Activated CD8-positive, alpha-beta memory T cell treated with anti-CD3 and anti-CD28 coated beads for 36 hours (primary cell): ENCODE measurements at places on chromosomes 4 and X. TPM values are rescaled to one million over a fixed set of nuclear protein-coding genes. Genes with fewer than 3 reads are reported as not detected.

The IL2 gene
- 150 TPM for total RNA-seq

The POU4F2 gene
- total RNA-seq, result not detected

The IL2RG gene
- total RNA-seq, result 322 TPM

The LRCH2 gene
- total RNA-seq, result not detected

The ITIH6 gene
- total RNA-seq, result not detected

The PHEX gene
- 32.6 TPM for total RNA-seq

The UGT2A1 gene
- total RNA-seq, result not detected

The TBX22 gene
- not detected for total RNA-seq

The MAML3 gene
- 0.65 TPM for total RNA-seq

The ACSL1 gene
- total RNA-seq, result 24.5 TPM

The GRIPAP1 gene
- 60.8 TPM for total RNA-seq

The NAP1L5 gene
- total RNA-seq, result 6.0 TPM

The C4orf50 gene
- total RNA-seq, result 0.19 TPM

The IL3RA gene
- not detected for total RNA-seq

The BCORL1 gene
- 12.6 TPM for total RNA-seq

The CXCR3 gene
- 63.0 TPM for total RNA-seq

The KCNIP4 gene
- total RNA-seq, result not detected

The KCTD8 gene
- not detected for total RNA-seq

The KCNE5 gene
- 0.42 TPM for total RNA-seq

The FAM90A26 gene
- total RNA-seq, result not detected

The SLC16A2 gene
- total RNA-seq, result 1.4 TPM

The RASL11B gene
- total RNA-seq, result 0.30 TPM

The DNAAF6 gene
- not detected for total RNA-seq

The SH3RF1 gene
- total RNA-seq, result 0.91 TPM

The STK32B gene
- not detected for total RNA-seq

The ASB9 gene
- not detected for total RNA-seq

The XPNPEP2 gene
- 0.32 TPM for total RNA-seq

The PARM1 gene
- total RNA-seq, result 0.04 TPM

The WNK3 gene
- 0.36 TPM for total RNA-seq

The MAGEB10 gene
- not detected for total RNA-seq

The RTL9 gene
- total RNA-seq, result not detected

The RIBC1 gene
- 0.89 TPM for total RNA-seq

The MANBA gene
- 8.4 TPM for total RNA-seq
